ENCODE measurements at places on chromosomes 5 and 9.

- no peak for DNase-seq
Observed at GRCh38 chr5:11525020-11525419, 379.2 kb downstream of the CTNND2 start.

DNA sequence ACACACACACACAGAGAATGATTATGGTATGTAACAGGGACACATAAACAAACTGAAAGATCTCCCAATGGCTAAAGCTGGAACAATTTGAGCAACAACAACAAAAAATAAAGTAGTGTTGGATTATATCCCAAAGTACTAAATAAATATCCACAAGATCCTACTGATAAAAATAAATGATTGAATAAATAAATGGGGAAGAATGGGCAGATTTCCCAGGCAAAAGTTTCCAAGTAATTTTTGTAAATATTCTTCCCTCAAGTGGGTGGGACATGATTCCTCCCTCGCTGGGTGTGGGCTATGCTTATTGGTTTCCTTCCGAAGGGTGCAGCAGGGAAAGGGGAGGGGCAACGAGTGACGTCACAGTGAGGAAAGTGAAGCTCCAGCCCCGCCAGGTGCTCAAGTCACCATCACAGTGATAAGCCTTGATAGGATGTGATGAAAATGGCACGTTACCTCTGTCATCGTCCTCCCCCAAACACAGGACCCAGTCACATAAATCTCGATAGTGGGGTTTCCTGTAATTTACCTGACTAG, 295.3 kb downstream of the DRD1 start:
- DNase-seq, result no peak

GRCh38 chr5:14710313-14710994, 45.9 kb downstream of the OTULIN start:
- DNase-seq, result no peak

DNA sequence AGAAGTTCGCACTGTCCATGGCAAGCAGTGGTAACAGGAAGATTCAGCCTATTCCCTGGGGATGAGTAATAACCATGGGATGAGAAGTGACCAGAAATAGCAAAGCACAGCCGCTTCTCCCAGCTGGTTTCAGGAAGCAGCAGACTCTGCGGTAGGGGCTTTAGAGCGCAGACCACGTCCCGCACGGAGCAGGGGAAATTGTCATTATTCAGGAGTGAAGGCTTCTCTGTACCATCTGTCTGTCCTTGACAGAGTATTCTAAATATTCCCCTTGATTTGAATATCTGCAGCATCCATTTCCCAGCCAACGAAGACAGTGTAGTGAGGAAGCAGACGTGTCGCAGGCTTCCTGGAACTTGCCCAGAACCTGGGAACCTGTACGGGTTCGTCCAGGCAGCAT, 159.6 kb downstream of the NXNL2 start:
- DNase-seq, result no peak
